ENCODE measurements at places on chromosomes 11 and 22.
A peak's percentile ranks its signal among the peaks of the same experiment; 100 is the strongest.

DNA sequence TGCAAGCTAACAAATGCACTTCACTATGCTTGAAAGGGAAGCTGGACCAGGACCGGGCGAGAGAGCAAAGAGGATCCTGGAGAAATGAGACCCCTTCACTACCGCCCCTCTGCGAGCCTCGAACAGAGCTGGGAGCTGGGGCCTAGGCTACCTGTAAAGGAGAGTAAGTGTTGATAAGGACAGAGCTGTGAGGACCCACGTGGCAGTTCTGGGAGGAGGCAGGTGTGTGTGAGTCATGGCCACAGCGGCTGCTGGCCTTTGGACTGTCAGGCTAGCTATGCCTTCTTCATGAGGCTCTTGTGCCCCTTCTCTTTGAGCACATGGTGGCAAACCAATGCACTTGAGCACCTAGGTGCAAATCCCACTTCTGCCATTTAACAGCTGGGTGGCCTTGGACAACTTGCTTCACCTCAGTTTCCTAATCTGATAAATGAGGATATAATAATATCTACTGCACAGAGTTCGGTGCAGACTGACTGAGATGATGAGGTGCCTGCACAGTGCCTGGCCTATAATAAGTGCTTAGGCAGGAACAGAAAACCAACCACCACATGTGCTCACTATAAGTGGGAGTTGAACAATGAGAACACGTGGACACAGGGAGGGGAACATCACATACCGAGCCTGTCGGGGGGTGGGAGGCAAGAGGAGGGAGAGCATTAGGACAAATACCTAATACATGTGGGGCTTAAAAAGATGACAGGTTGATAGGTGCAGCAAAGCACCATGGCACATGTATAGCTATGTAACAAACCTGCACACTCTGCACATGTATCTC is 35.3 kb upstream of the KCNJ11 start:
- no peak for DNase-seq

GRCh38 chr11:68039526-68040086 is 781 bp downstream of the TCIRG1 start:
- DNase-seq = no peak

- DNase-seq = no peak
These were observed 15.9 kb upstream of the NFRKB start for GRCh38 chr11:129911298-129911697.

DNA sequence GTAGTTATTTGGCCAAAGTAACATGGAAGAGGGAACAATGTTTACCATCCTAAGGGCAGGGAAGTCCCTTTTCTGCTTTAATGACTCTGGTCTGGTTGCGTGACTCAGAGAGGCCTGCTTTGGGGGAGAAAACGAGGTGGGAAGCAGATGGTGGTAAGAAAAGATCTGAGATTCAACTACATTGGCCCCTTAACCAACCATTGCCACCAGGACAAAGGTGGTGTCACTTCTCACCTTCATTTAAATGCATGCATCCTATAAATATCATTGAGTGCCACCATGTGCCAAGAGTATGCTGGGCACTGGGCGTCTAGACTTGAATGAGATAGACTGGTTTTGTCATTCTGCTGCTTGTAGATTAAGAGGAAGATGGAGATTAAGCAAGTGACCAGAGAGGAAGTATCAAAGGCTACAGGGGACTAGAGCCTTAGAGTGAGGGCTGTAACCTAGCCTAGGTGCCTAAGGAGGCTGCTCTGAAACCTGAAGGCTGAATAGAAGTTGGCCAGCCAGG is 3.6 kb upstream of the SORL1 start:
- DNase-seq = no peak

- DNase-seq = no peak
These were observed 23.7 kb downstream of the HTR3A start for GRCh38 chr11:113998574-113998973.

- DNase-seq = no peak
These were observed 10.3 kb downstream of the BCL9L start for GRCh38 chr11:118915396-118915795.

- no peak for DNase-seq
These were observed 833.8 kb downstream of the DLG2 start for GRCh38 chr11:84793318-84793717.

DNA sequence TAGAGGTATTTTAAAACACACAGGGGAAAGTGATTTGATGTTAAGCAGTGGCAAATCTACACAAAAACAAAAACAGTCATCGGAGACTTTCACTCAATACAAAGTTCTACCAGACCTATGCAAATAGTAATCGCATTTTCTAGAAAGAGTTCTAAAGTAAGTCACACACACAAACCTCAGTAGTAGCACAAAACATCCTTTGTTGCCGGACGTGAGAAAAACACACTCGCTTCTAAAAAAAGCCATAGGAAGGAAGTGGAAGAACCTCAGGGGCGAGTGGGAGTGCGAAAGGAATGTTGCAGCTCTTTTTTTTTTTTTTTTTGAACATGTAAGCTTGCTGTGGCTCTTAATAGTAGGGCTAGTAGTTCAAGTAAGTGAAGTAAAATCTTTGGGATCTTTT is 88.9 kb downstream of the MAML2 start:
- DNase-seq = no peak

- DNase-seq = no peak
These were observed 52.2 kb downstream of the GAB2 start for GRCh38 chr11:78365381-78365792.

DNA sequence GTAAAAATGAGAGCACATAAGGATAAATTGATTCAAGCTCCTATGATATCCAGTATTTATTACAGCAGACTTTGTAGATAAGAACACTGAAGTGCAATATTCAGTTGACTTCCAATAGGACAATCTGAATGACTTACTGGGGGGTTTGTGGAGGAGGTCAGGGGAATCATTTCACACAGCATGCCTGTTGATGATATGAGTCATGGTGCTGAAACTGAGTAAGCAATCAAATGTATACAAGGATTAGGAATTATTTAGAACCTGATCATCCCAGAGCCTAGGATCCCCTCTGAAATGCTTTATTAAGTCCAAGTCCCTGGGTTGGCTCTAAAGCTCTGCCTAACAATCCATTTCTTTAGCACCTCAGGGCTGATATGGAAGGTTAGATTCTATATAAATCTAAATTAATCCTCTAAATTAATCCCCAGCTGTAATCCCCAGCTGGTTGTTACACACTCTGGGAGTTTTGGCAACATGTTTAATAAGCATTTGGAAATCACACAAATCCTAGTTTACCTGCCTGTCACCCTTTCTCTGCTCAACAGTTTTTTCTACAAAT is 326.4 kb downstream of the GUCY1A2 start:
- no peak for DNase-seq

- no peak for DNase-seq
These were observed 31.8 kb downstream of the ARHGAP1 start for GRCh38 chr11:46668480-46669085.

- no peak for DNase-seq
These were observed 58.9 kb downstream of the SHANK2 start for GRCh38 chr11:71193431-71193830.

- no peak for DNase-seq
These were observed 5.3 kb downstream of the CABP2 start for GRCh38 chr11:67517784-67518552.

DNA sequence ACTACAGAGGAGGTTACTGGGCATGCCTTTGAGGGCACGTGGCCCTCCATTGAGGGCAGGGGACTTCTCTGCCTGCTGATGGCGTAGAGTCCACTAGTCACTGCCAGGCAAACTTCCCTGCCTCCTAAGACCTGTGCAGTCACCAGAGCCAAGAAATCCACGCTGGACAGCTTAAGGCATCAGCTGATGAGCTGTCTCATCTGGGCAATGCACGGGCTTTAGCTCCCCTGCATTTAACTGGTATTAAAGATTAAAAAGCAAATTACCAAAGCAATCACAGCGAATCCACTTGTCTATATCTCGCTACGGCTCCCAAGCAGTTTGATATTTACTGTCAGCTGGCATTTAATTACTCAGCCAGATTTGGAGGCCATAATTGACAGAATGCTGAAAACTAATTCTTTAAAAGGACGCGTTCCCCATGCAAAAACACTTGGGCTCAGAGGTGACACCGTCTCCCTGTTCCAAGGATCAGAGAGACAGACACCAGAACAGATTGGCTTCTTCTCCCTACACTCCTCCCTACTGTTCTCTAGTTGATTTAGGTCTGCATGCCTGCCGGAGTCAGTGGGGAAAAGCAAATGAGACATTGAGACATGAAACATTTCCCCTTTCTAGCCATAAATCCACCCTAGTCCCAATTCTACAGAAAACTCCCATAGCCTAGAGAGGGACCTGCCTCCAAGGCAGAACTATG is 68.5 kb downstream of the SPATA19 start:
- no peak for DNase-seq

DNA sequence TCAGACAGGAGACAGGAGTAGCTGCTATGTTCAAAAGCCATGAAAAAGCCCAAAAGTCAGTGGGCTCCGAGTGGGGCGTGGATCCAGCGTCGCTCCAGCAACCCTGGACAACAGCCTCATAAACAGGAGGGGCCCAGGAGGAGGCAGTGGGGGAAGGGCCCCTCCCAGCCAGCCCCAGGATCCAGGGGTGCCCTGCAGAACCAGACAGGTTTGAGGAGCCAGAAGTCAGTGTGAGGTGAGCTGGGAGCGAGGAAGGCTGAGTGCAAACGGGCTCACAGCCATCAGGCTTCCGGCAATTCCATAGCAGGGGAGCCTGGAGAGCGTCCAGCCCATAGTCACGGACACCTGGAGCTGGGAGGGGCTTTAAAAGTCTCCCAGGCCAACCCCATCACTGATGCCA is 217.7 kb downstream of the MN1 start:
- no peak for DNase-seq

GRCh38 chr11:125918140-125918840 is 14.0 kb downstream of the DDX25 start:
- no peak for DNase-seq

GRCh38 chr11:30533445-30533947 is 52.7 kb downstream of the MPPED2 start:
- no peak for DNase-seq

DNA sequence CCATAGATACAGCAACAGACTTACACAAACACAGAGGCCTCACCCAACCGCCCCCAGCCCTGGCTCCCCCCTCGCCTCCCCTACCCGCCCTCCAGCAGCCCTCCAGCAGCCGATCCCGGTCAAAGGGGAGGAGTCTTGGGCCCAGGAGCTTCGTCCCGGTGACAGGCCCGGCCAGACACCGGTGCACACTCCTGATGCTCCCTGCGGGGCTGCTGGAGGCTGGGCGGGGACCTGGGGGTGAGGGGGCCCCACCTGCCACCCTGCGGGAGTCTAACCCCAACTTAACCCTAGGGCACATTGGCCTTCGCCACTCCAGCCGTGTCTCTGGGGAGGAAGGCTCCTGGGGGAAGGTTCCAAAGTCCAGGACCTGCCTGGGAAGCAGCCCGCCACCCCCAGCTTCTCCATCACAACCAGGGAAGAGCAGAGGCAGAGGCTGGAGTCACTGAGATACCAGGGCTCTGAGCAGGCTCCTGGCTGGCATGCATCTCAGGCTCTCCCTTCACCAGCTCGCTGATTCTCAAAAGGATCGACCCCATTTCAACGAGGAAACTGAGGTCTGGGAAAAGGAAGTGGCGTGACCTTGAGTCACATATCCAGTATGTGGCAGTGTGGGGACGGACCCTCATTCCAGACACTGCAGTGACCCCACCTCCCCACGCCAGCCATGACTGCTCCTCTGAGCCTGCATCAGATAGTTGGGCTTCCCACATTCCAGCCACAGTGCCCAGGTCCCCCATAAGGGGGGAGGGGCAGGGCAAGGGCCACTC is 14.4 kb downstream of the BCL9L start:
- DNase-seq = peak; percentile 73

GRCh38 chr11:8531982-8532381 is 62.0 kb downstream of the STK33 start:
- no peak for DNase-seq

DNA sequence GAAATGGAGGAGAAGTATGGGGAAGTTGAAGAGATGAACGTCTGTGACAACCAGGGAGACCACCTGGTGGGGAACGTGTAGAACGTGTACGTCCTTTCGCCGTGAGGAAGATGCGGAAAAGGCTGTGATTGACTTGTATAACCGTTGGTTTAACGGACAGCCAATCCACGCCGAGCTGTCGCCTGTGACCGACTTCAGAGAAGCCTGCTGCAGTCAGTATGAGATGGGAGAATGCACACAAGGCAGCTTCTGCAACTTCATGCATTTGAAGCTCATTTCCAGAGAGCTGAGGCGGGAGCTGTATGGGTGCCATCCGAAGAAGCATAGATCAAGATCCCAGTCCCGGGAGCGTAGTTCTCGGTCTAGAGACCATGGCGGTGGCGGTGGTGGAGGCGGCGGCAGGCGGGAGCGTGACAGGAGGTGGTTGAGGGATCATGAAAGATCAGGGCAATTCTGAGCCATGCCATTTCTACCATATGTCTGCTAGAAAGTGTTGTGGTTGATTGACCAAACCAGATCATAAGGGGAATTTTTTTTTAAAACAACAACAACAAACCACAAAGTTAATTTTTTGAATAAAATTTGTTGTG is 36.8 kb upstream of the PHOX2A start:
- DNase-seq = no peak

DNA sequence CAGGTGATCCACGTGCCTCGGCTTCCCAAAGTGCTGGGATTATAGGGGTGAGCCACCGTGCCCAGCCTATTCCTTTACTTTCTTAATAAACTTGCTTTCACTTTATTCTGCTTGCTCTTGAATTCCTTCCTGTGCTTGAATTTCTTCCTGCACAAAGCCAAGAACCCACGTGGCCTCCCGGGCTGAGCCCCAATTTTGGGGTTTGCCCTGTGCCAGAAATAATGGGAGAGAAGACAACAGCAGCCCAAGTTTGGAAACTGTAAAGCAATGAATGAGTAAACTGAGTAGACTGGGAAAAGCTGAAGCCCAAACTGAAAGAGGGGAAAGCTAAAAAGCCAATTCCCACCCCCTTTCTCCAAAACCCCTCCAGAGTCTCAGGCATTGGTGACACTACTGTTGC is 136.4 kb downstream of the NECTIN1 start:
- no peak for DNase-seq

- no peak for DNase-seq
These were observed 1030.4 kb upstream of the CNTN5 start for GRCh38 chr11:97990162-97990920.

DNA sequence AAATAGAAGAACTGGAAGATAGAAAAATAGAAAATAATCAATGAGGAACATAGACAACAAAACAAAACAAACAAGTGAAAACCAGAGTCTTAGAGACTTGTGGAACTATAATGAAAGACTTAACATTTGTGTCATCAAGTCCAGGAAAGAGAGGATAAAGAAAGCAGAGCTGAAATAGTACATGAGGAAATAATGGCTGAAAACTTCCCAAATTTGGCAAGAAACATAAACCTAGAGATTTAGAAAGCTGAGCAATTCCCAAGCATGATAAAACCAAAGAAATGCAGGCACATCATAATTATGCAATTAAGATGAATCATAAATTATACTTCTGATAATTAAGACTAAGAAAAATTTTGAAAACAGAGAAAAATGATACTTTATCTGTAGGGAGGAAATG is 614.5 kb downstream of the ETS1 start:
- DNase-seq = no peak

- no peak for DNase-seq
These were observed 2.4 kb downstream of the FADS1 start for GRCh38 chr11:61814247-61814957.

DNA sequence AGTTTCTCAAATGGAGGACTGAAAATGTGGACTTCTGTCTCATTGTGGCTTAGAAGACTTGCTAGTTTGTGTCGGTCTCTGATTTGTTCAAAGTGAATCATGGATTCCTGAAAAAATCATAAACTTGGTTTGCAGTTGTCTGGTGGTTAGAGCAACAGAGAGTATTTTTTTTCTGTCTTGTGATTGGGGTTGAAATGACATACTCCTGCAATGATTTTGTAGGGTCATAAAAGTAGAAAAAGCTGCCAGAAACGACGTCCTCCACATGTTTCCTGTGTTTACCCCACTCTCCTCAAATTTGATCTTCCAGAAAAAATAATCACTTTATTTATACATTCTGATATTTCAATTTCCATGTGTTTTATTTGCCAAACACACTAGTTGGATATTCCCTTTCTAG is 219.2 kb upstream of the PGR start:
- DNase-seq = no peak

Data from type B pancreatic cell (in vitro differentiated cells).